ENCODE measurements at places on chromosomes 2 and 18.

GRCh38 chr2:160932960-160933359, 227.3 kb upstream of the TANK start:
- no peak for DNase-seq

- no peak for DNase-seq
These were observed 202.7 kb downstream of the EIPR1 start for GRCh38 chr2:3174626-3175567.

- no peak for DNase-seq
These were observed 109.0 kb downstream of the SETBP1 start for GRCh38 chr18:44789710-44790109.

GRCh38 chr2:6370753-6371551, 494.8 kb downstream of the CMPK2 start:
- peak; percentile 97 for DNase-seq

GRCh38 chr18:37783771-37784170, 218.2 kb upstream of the CELF4 start:
- DNase-seq = no peak

GRCh38 chr2:203808046-203808750, 59.4 kb upstream of the CTLA4 start:
- no peak for DNase-seq

- DNase-seq = no peak
These were observed 281.3 kb downstream of the TDRD15 start for GRCh38 chr2:21404827-21405625.

- DNase-seq = no peak
These were observed 120.0 kb upstream of the FHL2 start for GRCh38 chr2:105518897-105519296.

DNA sequence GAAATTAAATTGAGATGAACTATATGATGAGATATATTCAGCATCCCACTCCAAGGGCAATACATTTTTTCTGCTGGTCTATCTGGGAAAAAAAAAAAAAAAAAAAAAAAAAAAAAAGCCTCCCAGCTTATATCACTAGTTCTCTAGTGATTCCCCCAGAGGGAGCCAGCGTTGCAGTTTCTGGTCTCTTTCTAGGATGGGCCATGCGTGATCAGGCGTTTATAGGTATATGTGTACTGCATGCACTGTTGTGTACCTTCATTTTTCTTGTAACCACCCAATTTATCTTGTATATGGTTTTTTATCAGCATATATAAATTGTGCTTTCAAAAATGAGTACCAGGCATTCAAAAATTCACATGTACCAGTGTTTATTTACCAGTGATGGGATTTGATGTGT, 35.1 kb downstream of the DCDC2C start:
- no peak for DNase-seq

GRCh38 chr2:72026819-72027425, 120.7 kb downstream of the CYP26B1 start:
- DNase-seq = no peak

GRCh38 chr2:59720296-59720866, 833.1 kb downstream of the BCL11A start:
- DNase-seq = no peak

- DNase-seq = no peak
These were observed 51.4 kb upstream of the MRPL33 start for GRCh38 chr2:27720004-27720551.

DNA sequence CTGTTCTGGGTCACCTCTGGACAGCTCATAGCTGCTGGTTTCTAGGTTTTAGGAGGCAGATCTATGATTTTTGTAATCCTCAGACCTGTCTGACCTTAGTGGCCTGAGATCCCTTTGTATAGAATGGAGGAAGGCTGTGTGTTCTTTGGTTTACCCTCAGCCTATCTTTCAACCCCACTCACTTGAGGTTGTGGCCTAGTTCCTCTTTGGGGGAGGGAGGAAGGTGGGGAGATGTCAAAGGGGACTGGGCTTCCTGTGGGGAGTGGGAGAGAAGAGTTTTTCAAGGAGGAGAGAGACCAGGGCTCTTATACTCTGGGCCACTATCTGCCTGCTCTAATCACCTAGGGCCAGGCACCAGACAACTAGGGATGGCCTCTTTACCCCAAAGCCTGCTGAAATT, 28.5 kb downstream of the SEMA4F start:
- no peak for DNase-seq

GRCh38 chr2:183935005-183935404, 663.3 kb upstream of the ZNF804A start:
- DNase-seq = no peak

DNA sequence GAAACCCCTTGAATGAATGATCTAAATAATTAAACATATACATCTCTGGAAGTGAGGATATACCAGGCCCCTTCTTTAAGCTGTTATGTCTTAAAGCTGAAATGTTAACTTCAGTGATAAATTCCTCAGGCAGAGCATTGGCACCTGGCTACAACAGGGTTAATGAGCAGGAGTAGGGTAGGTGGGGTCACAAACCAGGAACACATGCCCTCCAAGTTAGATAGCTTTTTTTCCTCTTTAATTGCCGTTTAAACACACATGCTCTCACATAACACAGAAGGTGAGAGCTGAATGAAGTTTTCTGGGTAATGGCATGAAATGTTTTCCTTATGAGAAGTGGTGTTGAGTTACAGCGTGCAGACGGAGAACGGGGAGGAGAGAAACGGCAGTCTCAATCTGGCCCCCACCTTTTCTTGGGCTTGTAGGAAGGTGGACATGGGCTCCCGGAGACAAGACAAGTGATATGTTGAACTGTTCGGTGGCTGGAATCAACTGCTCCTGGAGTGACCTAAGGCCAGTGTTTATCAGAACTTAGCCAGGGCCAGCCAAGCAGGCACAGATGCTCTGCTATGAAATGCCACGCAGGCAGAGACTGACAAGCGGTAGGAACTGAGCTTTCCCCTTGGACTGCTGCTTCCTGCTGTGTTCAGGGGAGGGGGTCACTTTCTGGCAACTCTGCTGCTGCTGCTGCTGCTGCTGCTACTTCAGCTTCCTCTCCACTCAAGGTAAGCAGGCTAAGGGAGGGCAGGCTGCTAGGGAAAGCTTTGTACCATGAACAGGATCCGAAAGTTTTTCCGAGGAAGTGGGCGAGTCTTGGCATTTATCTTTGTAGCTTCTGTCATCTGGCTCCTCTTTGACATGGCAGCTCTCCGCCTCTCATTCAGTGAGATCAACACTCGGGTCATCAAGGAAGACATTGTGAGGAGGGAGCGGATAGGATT, at the start of gene GALNT5:
TSS of gene GALNT5 (plus strand) at position 394 of the 941 bp plus-strand sequence. CDS start at position 772, 378 bp downstream.
- DNase-seq = peak; percentile 69

DNA sequence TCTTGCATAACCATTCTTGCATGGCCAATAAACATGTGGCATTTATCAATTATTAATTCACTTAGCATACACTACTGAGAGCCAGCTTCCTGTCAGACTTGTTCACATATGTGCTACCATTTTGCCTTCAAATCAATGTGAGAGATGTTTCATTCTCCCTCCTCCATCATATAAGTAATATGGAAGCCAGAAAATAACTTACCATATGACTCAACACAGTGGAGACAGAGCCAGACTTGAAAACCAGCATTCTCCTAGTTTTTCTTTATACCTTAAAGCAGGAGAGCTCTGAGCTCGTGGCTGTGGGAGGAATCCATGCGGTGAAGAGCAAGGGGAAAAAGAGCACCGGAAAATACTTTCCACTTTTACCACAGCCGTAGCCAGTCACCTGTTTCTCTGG, 215.0 kb upstream of the LRATD1 start:
- no peak for DNase-seq

DNA sequence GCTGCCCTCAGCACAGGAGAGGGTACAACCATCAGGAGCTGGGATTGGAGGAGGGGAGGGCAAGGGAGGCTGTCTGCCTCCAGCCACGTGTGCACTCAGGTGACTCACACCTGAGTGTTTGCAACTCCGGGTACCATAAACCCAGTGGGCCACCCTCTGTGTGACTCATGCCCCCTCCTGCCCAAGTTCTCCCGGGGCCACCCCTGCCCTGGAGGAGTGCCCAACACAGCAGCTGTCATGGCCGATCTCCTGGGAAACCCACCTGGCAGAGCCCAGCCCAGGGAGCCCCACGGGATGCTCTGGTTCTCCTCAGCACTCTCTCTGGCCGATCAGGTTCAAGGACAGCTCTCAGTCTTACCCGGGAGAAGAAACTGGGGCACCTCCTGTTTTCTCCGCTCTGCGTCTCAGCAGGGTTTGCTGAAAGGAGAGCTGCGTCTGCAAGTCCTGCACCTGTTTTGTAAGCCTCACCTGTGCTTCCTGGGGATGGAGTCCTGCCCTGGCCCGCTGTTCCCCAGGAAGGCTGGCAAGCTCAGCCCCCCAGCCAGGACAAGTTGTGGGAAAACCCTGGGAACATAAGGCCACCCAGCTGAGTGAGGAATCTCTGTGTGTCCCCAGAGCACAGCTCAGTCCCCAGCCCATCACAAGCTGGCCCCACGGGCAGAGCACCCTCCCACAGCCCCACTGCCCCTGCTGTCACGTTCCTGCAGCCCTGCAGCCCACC, 44.0 kb upstream of the UBE2F start:
- DNase-seq = no peak

GRCh38 chr2:231482806-231483391, 18.6 kb upstream of the NCL start:
- DNase-seq = no peak

GRCh38 chr2:54613794-54614257, 109.6 kb upstream of the EML6 start:
- DNase-seq = no peak

GRCh38 chr2:127818794-127819425, 7.9 kb upstream of the WDR33 start:
- DNase-seq = no peak

DNA sequence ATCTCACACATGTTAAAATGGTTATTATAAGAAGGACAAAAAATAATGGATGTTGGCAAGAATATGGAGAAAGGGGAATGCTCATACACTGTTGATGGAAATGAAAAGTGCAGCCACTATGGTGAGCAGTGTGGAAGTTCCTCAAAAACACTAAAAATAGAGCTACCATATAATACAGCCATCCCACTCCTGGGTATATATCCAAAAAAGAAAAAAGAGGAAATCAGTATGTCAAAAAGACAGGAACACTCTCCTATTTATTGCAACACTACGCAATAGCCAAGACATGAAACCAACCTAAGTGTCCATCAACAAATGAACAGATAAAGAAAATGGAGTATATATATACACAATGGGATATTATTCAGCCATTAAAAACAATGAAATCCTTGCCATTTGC, 642.6 kb downstream of the RNF144A start:
- DNase-seq = no peak

- no peak for DNase-seq
These were observed 36.2 kb upstream of the BMP10 start for GRCh38 chr2:68907232-68907919.

- peak; percentile 82 for DNase-seq
These were observed 312.2 kb downstream of the LRATD1 start for GRCh38 chr2:14944562-14945346.

- no peak for DNase-seq
These were observed 373 bp upstream of the MTHFD2 start for GRCh38 chr2:74198023-74198460.

- DNase-seq = no peak
These were observed 171.6 kb downstream of the PLCL1 start for GRCh38 chr2:197975931-197976519.

DNA sequence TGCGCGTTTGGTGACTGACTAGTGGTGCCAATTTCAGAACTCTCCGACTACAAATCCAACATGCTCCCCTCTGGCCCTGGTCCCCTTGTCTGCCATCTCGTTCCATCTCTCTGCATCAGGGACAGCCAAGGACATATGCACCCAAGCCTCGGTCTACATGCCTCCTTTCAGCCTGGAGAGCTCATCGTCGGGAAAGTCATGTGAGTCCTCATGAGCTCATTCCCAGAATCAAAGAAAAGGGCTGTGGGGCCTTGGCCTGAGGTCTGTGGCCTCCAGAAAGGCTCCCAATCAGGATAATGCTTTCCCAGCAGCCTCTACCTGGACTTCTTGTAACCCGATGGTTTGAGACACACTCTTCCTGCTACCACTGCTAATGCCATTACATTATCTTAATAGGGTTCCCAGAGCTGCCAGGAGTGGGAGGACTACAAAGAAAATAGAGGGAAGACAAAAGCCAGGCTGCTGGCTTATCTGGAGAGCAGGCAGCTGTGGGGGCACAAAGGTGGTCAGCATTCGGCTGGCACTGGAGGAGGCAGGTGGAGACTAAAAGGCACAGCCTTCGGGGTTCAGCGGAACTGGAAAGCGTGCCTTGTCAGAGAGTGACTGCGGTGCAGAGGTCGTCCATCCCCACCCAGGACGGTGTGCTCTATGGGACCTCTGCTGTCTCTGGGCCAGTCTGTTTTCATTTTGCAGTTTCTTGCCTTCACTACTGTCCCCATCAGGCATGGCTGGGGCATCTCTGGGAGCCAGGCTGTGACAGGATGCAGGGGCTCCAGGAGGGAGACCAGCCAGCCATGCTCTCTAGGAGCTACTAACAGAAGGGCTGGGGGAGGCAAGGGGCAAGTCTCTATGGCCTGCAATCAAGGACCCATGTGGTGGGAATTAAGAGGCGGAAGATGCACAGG, 104.4 kb upstream of the SMAD2 start:
- DNase-seq = no peak

GRCh38 chr2:62145478-62146100, 50.3 kb upstream of the B3GNT2 start:
- no peak for DNase-seq

GRCh38 chr18:54530285-54530684, 60.8 kb upstream of the DYNAP start:
- DNase-seq = no peak

GRCh38 chr2:147873859-147874483, 29.1 kb downstream of the ACVR2A start:
- no peak for DNase-seq

- no peak for DNase-seq
These were observed 1.8 kb upstream of the AGBL5 start for GRCh38 chr2:27049422-27050280.

GRCh38 chr2:171404261-171404660, 29.5 kb downstream of the METTL8 start:
- no peak for DNase-seq

DNA sequence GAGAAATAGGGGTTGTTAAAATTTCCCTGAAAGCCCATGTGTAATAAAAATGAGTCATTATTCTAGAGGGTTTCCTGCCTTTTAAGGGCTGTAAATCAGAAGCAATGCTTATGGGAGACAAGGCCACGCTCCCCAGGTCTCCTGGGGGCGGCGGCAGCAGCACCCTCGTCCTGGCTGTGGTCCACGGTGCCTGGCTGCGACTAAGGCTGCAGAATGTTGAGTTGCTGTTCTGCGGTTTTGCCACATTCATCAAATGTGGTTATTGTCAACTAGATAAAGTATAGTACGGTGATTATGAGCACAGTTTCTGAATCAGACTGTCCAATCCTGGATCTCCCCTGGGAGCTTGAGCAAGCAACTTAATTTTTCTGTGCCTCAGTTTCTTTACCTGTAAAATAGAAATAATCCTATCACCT, 11.9 kb upstream of the AGFG1 start:
- no peak for DNase-seq

DNA sequence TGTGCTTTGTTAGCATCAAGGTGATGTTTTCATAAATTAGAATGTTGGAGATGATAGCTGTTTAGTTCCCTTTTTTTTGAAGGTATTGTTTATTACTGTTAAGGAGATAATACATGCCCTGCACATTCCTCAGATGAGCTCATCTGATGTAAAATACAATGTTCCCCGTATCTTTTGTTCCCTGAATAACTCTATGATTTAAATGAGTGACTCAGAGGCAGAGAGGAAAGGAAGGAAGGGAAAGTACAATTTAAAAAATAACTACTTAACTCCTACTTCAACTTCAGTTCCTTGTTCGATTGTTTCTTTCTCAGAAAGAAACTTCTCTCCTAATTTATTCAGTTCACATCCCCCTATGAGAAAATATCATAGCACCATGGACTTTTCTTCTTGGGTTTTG, 208.7 kb downstream of the KCNE4 start:
- no peak for DNase-seq

Measured in NCI-H524 treated with DMSO at 0.1 percent for 48 hours (cell line).